Stimulated activated CD4-positive, alpha-beta T cell treated with anti-CD3 and anti-CD28 coated beads, Interleukin-1b, Interleukin-23, amount 100 ng/mL, for 24 hours (primary cell): ENCODE measurements at places on chromosomes 12 and 14.

DNA sequence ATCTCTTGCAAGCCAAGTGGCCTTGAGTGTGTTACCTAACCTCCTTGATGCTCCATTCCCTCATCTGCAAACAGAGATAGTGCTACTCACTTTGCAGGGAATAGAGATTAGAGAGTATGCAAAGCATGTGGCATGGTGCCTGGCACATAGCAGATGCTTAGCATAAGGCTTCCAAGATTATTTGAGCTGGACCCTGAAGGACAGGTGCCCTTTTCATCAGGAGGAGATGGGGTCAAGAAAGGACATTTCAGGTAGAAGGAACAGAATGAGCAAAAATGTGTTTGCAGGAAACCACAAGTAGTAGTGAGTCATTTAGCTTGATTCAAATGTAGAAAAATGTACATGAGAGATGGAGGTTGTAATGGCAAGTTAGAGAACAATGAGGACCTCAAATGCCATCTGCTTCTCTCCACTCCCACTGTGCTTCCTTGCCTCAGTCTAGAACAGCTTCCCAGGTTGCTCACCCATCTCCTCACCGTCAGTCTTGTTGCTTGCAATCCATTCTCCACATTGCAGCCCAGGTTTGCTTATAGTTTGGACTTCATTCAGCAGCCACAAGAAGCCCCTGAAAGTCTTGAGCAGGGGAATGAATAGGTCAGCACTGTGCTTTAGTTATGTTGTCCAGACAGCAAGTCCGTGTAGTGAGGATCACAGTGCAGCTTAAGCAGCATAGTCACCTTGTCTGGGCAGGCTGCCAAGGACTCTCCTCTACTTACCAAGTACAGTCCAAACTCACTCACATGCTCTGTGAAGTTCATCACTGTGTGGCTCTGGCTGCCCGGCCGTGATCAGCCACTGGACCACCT lies 536.3 kb upstream of the CCDC196 start:
- DNase-seq: peak; percentile 24

GRCh38 chr14:100325958-100326357 lies 2.8 kb downstream of the SLC25A47 start:
- no peak for DNase-seq

- no peak for DNase-seq
Observed at GRCh38 chr14:96268431-96269358, 12.7 kb downstream of the BDKRB1 start.

- no peak for DNase-seq
Observed at GRCh38 chr12:58378028-58378427, 436.7 kb downstream of the ATP23 start.

GRCh38 chr12:5716201-5716600 lies 228.9 kb downstream of the ANO2 start:
- DNase-seq: no peak

DNA sequence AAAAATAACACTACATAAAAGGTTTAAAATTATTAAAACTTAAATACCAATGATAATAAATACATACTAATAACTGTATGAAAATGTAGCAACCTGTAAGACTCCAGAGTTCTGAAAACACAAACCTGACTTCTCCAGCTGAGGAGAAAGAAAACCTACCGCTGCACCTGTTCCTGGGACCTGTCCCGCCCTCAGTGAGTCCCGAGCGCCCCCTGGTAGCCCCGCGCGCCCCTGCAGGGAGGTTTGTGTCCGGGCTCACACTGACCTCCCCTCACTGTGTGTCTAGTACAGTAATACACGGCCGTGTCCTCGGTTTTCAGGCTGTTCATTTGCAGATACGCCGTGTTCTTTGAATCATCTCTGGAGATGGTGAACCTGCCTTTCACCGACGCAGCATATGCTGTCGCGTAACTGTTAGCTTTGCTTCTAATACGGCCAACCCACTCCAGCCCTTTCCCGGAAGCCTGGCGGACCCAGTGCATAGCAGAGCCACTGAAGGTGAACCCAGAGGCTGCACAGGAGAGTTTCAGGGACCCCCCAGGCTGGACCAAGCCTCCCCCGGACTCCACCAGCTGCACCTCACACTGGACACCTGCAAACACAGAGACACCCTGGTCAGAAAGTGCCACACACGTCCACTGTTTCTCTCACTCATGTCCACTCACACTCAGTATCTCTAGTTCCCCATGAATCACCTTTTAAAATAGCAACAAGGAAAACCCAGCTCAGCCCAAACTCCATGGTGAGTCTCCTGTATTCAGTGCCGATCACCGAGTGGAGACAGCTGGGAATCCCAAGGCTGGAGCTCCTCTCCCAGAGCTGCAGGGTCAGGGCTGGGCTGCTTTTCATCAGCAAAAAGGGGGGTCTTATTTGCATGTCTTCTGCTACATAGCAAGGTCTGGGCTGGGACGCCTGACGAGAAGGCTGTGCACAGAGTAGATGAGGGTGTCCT lies 1276.3 kb downstream of the TMEM121 start:
- DNase-seq: no peak

DNA sequence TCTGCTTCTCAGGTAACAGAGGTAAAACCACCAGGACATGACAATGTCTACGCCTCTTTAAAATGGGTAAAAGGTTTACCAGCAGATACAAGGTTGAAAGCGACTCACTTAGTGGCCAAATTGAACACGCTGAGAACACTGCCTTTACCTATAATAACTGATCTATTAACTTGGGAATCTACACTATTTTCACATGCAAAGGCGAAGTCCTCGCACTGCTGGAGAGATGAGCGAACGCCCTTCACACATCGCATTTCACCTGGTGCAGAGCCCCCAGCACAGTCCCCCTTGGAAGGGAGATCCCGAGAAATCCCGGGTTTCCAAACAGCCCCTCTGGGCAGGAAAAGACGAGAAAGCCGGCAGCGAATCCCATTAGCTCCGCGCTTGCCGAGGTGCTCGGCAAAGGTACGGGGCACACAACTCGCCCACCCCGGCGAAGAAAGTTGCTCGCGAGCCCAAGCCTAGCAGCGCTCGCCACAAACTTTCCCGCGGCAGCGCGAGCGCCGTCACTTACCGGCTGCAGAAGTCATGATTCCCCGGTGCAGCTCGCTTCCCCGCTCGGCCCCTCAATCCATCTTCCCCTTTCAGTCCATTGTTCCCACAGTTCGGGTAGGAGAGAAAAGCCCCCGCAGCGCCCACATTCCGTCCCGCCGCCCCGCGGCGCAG lies 423 bp downstream of the FGD6 start:
- DNase-seq: no peak

DNA sequence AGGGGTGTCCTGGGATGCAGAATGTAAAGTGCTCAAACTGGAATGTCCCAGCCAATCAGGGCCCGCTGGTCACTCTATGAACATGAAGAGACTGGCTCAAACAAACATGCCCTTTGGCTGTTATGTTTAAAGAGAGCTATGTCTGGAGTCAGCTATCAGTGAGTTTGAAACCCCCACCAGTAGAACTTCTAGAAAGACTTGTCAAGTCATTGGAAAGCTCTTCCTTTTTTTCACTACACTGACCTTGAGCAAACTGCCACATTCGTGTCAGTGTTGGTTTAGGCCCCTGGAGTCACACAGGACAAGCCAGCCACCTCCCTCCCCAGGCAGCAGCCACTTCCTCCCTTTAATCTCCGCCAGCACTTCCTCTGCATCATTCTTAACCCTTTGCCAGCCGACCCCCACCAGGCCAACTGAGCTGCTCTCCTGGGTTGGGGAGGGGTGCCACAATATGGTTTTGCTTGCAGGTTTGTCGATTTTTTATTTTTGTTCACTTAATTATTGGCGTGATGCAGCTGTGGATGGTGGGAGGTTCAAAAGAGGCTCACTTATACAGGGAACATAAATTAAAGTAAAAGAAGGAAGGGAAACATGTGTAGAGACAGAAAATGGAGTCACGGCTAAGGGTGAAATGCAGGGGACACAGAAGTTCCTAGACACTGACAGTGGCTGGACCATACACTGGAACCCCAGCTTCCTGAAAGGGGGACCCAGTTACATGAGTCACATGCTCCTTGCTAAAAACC lies 25.3 kb downstream of the CMKLR1 start:
- no peak for DNase-seq

DNA sequence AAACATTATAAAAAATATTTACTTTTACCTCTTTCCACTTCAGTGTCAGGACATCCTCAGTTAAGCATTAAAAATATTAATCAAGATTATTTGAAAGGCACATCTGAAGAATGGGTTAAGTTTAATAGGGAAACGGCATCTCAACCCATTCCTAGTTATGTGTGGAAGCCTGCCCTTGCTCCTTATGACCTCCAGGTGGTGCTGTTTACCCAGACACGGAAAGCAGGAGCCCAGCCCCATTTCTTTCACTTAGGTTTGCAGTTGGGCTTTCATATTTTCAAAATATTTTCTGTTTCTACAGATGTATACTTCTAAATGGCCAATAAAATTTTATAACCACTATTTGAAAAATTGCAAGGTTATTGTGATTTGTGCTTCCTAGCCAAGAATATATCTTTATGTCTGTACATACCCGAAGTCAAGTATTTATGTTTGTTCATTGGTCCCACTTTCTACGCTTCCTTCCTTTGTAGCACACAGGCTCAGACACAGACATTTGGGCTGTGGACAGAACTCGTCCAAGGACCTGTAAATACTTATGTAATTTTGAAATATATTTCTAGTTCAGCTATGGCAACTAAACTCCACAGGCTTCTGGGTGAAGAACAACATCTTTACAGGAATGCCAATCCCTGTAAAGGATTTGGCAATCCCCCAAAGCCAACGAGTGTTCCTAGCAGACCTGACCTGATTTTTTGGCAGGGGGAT lies 247.1 kb downstream of the AKAP6 start:
- DNase-seq: no peak

- no peak for DNase-seq
Observed at GRCh38 chr12:89309815-89310214, 42.5 kb downstream of the DUSP6 start.
